Naive thymus-derived CD8-positive, alpha-beta T cell (primary cell): ENCODE measurements at places on chromosomes 5 and 9.

DNA sequence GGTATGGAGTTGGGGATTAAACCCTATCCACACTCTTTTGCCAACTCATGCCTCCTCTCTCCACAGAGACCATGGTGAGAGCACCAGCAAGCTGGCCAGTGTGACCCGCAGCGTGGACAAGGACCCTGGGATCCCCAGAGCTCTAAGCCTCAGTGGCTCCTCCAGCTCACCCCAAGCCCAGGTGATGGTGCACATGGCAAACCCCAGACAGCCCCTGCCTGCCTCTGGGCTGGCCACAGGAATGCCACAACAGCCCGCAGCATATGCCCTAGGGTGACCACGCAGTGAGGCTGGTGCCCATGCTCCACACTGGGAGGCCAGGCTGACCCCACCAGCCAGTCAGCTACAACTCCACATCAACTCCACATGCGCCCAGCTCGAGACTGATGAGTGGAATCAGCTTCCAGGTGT, 11.5 kb upstream of the CARD19 start:
- no peak for DNase-seq

DNA sequence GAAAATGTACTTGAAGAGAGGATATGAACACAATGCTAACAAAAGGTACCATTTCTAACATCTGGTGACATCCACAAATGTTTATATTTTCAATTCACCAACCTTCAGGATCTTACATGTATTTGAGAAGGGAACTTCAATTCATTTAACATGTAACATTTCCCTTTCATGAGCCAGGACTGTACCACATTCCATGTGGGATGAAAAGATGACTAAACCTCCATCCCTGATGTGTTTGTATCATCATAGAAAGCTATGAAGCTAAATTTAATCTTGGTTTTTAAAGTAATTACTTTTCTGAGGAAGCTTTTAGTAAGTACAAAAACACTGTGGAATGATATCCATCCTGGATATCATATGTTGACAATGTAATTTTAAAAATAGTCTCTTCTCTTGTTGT, 78.2 kb upstream of the GNA14 start:
- DNase-seq, result no peak

DNA sequence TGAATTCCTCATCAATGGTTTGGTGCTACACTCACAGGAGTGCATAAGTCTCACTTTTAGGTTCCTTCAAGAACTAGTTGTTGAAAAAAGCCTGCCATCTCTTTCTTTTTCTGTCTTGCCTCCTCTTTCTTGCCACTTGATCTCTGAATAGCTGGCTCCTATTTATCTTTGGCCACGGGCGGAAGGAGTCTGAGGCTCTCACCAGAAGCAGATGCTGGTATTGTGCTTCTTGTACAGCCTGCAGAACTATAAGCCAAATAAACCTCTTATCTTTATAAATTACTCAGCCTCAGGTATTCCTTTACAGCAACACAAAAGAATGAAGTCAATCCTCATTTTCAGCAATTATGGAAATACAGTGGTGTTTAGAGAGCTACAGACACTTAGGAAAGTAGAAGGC, 247.1 kb upstream of the PRR16 start:
- DNase-seq, result no peak

DNA sequence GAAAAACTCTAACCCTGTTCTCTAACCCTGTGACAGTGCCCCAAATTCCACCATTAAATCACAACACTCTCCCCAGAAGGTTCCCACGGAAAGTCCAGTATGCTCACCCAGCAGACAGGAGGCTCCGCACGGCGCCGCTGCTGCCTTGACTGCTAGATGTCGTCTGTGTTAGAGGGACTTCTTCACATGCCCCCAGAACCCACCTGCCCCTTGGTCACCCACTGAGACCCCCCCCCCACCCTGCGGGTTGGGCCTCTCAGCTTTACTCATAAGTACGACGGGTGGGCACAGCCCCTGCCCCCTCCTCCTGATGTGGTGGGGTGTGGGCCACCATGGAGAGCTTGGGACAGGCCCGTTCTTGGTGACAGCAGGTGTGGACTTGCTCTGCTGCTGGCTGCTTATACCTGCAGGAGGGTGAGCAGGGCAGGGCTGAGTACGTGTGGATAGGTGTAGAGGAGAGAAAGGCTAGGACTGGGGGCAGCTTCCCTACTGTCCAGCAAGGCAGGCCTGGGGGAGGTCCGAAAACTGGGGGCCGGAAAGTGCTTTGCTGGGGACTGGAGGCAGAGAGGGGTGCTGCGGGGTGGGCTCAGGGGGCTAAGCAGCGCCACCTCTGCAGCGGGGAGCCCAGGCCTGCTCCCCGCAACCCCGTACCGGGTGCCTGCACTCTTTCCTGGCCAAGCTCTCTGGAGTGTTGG, 57.5 kb upstream of the OLFM1 start:
- no peak for DNase-seq

- DNase-seq, result no peak
Measured at GRCh38 chr5:83473346-83474160, 2.0 kb downstream of the VCAN start.

- DNase-seq, result no peak
Measured at GRCh38 chr9:18114559-18115475, 359.1 kb upstream of the ADAMTSL1 start.

DNA sequence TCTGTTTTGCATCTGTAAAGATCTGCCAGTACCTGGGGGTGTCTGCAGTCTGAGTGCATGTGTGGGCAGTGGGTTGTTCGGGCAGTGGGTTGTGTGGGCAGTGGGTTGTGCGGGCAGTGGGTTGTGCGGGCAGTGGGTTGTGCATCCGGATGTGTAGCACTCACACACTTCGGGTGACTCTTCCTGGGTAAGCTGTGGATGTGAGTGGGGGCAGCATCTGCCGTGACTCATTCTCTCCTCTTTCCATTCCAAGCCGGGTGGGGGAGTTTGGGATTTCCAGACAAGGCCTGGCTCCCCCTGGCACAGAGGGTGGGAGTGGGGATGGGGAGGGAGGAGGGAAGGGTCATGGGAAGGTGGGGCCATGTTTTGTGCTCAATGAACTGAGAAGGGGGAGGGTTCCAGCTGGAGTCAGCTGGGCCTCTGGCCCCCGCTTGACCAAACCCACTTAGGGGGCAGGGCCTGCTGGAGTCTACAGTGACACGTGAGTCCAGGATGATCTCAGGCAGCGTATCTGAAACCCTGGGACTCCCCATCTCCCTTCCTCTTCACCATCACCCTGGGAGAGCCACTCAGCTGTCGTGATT, 8.3 kb downstream of the CRB2 start:
- no peak for DNase-seq

DNA sequence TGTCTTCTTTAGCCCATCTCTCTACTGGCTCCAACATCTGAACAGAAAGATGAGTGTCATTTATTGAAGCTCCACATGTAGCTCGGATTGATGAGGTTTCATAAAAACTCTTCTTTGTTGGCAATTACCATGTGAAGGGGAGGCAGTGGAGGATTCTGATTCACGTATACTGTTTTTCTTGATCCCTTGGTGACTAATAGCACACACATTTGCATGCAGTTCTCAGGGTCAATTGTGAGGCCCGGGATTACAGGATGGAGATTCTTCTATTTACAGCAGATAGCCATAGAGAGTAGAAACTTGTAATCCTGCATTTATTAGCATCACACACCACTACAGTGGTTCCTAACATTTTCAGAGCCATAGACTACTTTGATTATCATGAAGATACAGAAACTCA, 133.2 kb upstream of the MARCHF11 start:
- no peak for DNase-seq

GRCh38 chr5:135608761-135609443, 30.1 kb upstream of the CXCL14 start:
- no peak for DNase-seq

DNA sequence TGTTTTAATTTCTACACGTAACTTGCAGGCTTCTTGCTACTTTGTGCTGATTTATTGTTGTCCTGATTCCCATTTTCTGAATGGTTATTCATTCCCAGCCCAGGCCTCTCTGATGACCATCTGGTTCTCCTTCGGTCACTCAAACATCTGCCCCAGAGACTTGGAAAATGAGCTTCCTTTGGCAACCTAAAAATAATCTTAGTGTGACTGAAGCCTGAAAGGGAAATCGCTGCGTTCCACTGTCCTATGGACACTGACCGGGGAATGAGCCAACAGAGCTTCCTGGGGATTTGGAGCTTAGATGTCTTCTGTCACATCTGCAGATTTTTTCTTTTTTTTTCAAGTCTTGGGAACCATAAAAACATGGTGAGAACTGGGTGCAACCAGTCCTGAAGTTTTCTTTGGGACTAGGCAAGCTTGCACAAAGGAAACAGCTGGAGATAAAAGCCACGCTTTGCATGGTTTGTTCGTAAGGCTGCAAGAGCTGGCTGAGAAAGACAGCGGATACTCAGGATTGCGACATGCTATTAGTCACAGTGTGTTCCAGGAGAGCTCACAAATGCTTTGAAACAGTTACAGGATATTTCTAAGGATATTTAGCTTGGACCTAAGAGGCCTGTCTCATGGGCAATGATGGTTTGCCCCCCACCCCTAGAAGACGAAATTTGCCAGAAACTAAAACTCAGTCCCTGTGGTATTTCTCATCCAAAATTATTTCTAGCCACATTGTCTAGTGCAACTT, 146.2 kb downstream of the GOLPH3 start:
- DNase-seq, result no peak

DNA sequence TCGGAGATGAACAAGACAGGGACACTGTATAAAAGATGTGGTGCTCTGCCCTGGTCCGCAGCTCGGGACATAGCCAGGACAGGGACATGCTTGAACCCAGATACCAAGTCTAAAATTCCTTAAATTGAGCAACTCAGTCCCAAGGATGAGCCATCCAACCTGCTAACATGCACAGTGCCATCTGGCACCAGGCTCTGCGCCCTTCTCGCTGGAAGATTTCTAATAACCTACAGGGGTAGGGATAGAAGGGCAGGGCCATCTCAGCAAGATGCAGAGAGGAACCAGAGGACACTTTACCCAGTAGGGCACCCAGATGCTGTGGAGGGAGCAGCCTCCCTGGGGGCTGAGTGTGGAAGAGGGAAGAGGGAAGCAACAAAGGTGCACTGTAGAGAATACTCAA, 60.1 kb downstream of the SEMA4D start:
- DNase-seq, result no peak

DNA sequence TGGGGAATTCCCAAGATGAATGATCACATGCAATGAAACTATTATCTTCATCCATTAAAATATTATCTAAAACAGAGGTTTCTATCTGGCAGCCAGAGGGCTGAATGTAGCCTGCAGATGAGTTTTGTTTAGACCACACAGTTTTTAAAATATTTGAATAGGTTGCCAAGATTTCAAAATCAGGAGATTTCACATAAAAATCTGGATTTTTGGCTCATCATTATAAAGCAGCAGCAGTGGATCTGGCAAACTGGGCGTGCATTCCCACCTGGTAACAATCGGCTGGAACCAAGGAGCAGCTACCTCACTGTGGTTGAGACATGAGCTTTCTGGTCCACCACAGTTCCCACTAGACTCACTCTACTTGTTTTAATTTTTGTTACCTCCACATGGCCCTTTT, 155.1 kb downstream of the BNC2 start:
- DNase-seq, result no peak

GRCh38 chr5:143040622-143041021, 270.4 kb downstream of the ARHGAP26 start:
- DNase-seq, result no peak

- peak; percentile 30 for DNase-seq
Measured at GRCh38 chr5:178240766-178241165, 8.2 kb upstream of the PHYKPL start.

DNA sequence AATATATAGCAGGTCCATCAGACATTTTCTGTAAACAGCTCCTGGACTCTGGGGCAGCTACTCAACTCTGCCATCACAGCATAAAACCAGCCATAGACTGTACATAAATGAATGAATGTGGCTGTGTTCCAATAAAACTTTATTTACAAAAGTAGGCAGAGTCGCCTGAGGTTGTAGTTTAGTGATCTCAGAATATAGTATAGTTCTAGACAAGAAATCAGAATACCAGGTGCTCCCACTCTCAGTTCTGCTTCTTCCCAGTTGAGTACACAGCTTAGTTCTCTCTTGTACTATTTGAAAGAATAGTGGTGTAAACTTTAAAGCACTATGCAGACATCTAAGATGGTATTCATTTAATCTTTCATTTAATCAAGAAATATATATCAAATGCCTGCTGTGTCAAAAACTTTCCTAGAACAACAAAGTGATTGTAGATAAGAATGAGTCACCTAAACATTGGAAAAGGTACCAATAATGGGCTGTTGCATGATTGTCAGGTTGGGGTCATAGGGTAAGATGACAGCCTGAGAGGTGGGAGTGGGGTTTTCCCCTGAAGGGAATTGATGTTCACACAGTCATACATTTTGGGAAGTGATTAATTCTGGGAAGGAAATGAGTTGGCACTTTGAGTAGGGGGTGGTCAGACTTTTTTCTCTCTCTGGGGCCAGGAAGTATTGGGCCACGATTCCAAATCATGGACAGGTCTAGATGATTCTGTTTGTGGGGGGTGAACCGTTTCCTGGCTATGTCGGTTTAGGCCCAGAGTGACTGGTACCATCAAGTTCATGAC, 37.0 kb downstream of the TNFSF8 start:
- DNase-seq, result no peak

GRCh38 chr9:99533421-99533820, 288.3 kb upstream of the NR4A3 start:
- DNase-seq, result no peak

GRCh38 chr9:15243081-15243480, 63.9 kb downstream of the TTC39B start:
- DNase-seq, result no peak

- DNase-seq, result no peak
Measured at GRCh38 chr5:127176769-127177168, 103.5 kb upstream of the C5orf63 start.

- DNase-seq, result no peak
Measured at GRCh38 chr5:73902327-73903051, 276.5 kb downstream of the ARHGEF28 start.

- DNase-seq, result no peak
Measured at GRCh38 chr9:94084314-94084713, at the start of gene PTPDC1. PTPDC1 (plus strand) TSS chr9:94084464; CDS start chr9:94084531, 67 bp downstream.

DNA sequence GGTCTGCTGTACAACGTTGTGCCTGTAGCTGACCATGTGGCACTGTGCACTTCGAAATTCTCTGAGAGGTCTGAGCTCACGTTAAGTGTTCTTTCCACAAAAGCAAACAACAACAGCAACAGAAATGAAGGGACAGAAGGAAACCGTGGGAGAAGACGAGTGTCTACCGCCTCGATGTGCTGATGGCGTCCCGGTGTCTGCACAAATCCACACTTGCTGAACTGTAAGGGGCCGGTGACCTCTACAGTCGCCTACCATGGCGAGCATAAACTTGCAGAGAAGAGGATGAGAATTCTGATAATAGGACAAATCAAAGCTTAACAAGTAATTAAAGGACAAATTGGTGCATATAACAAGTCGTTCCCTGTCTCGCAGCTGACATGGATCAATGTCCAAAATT, 114.0 kb downstream of the ADAMTS2 start:
- no peak for DNase-seq

DNA sequence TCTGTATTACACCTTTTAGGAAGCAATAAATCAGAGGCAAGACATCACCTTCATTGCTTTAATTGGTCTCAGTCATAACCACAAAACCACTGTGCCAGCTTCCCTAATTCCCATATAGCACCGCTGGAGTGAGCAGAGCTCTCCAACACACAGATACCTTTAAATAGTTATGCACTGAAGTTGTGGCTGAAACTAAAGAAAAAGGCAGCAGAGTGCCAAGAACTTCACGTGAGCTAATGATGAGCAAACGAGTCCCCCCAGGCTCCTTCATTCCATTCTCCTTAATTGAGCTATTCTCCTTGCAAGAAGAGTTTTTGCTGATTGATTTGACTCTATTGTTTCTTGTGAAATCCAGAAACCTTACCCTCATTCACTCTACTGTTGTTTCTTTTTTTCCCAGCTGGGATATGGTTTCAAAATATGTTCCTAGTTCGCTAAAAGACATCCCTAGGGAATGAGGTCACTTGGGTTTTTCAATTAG, 501.5 kb downstream of the SPATA31D1 start:
- DNase-seq, result no peak

- DNase-seq, result no peak
Measured at GRCh38 chr9:91162784-91163443, 198.8 kb downstream of the AUH start.
